ENCODE measurements at places on chromosomes 12 and 14.

- DNase-seq: no peak
These were observed 125.4 kb downstream of the SNAPC1 start for GRCh38 chr14:61887628-61888027.

GRCh38 chr12:12792421-12792820 lies 7.0 kb downstream of the APOLD1 start:
- no peak for DNase-seq

GRCh38 chr12:108875682-108876361 lies 4.1 kb upstream of the DAO start:
- no peak for DNase-seq

DNA sequence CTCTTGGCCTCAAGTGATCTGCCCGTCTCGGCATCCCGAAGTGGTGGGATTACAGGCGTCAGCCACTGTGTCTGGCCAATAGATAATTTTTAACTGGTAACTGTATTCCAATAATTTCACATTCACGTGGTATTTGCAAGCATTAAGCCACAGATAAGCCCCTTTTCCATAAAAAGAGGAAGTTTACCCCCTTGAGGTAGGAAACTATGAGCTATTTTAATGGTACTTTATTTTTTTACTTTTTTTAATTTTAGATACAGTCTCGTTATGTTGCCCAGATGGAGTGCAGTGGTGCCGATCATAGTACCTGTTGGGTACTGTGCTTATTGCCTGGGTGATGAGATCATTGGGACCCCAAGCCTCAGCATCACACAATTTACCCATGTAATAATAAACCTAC lies 42.9 kb upstream of the AP4S1 start:
- DNase-seq: no peak

GRCh38 chr14:99271221-99271941 lies 616 bp downstream of the BCL11B start:
- DNase-seq: no peak

DNA sequence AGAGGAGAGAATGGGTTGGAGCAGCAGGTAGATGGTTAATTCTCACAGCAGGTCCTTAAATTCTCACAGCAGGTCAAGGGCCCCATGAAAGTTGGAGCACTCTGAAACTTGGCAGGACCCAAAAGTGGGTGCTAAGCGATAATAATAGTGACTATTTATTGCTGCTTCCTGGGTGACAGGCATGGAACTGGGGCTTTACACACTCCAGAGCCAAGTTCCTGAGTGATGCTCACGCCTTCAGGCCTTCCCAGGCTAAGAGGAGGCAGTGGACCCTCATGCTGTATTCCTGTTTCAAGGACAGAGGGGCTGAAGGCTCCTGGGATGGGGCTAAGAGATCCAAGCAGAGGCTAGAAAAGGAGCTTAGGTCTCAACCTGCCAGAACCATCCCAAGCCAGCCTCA lies 180.9 kb upstream of the VASH1 start:
- DNase-seq: no peak

DNA sequence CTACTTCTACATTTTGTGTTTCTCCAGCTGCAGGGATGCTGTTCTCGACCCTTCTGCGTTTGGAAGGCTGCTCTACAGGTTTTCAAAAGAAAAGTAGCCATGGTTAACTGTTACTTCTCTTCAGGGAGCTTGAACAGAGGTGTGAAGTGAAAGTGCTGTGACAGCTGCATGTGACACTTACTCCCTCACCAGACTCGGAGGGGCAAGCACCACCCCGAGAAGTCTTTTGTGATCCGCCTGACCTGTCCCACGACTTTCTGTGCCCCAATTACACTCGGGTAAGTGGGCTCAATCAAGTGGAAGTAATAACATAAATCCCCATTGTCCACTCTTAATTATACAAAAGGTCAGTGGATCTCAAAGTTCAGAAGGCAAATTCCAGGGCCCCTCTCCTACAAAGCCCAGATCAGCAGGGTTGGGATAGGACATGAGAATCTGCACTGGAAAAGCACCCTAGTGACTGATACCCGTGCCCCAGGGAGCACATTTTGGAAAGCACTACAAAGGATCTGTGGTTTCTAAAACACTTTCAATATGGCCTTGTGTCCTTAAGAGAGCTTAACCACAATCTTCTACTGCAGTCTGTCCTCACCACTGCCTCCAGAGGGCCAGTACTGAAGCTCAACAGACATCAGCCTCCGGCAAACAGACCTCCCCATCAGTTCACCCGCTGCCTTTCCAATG lies 11.5 kb downstream of the FICD start:
- DNase-seq: no peak

DNA sequence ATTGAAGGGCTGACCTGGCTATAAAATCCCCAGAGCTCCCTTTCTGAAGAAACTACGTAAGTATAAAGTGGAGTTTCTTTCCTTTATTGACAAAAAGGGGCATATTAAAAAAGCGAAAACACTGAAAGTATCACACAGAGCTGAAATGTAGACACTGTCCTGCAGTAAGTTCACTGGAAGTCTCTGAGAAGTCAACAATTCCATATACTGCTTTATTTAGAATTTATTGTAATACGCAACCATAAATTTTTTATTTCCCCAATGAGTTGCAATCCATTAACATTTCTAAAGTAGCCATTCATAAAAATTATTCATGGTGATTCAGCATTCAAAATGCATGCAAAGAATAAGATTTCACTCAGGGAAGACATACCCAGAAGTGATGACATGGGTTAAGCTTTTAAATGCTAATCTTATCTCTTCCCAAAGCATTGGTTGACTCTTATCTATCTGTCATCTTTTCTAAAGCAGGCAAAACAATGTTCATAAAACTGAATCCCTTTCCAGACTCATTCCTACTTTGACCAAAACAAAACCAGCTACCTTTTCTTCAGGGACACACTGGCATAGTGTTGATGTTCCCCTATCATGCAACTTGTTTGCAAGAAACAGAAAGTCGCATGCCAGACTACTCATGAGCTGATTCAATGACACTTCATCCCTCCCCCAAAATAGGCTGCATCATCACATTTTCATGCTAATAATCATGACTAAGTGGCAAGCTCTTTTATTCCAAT lies 17.3 kb downstream of the KITLG start:
- no peak for DNase-seq

DNA sequence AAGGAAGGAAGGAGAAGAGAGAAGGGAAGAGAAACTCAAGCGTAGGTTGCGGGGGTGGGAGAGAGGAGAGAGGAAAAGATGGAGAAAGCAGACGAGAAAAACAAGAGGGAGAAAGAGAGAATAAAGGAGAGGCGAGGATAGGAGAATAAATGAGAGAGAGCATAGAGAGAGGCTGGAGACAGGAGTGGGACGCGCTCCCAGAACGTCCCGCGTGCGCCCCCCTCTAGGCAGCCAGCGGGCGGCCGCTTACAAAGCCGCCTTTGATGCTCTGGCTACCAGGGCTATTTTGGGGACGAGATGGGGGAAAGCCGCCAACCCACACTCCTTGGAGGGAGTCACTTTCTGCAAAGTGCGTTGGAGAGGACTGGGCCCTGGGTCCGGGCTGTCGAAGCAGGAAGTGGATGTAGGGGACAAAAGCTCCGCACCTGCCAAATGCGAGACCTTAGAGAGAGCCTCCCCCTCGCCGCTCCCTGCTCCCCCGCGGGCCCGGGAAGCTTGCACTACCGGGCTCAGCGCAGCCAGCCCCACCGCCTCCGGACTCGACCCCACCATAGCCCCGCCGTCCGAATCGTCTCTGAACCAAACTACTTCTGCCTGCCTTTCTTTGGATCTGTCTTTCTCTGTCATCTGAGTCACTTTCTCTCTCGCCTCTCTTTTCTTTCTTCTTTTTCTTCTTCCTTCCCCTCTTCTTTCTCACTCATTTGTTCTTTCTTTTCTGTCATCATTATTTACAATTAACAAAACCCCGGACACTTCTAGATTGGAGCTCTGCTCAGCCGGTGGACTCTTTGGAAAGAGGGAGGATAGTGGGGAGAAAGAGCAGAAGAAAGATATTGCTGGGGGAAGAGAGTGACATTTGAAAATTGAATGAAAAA lies 8.0 kb downstream of the ASCL1 start:
- no peak for DNase-seq

DNA sequence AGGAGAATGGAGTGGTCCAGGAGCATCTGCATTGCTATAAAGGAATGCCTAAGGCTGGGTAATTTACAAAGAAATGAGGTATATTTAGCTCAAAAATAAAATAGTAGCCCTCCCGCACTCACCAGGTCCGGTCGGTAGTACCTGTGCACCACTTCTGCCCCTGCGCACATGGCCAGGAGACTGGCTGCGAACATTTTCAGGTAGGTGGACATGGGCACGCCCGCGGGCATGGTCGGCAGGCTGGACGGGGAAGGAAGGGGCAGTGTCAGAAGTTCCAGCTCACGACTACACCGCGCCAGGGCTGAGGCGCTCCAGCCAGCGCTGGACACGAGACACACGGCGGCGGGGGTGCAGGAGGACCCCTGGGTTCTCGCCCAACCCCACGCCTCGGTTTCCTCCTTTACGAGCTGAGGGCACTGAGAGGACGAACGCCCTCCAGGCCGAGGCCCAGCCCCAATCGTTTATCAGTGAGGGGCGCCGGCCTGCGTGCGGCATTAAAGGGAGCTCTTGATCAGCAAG lies 9.1 kb upstream of the TDG start:
- DNase-seq: no peak

Measured in urinary bladder (tissue), 4 donors.